ENCODE measurements at places on chromosomes 6 and 20. TPM values are rescaled to one million over a fixed set of nuclear protein-coding genes. Genes with fewer than 3 reads are reported as not detected.

GRCh38 chr20:21048841-21049273 is 57.3 kb downstream of the LINC00237 start:
- no peaks in the 10 kb centered on the region for H3K36me3 ChIP-seq
- no peak overlapping the region for H3K4me3 ChIP-seq
- no peaks in the 10 kb centered on the region for H3K4me1 ChIP-seq
- DNase-seq = no peak

Gene PPP1R3G
- total RNA-seq = not detected

GRCh38 chr6:101402622-101403031 is 9.1 kb downstream of the GRIK2 start:
- no peak overlapping the region for H3K4me3 ChIP-seq
- no peak for DNase-seq
- H3K27ac ChIP-seq = no peak overlapping the region
- peaks cover 10% of the 10 kb centered on the region for H3K27me3 ChIP-seq
- H3K4me1 ChIP-seq = peaks cover 9% of the 10 kb centered on the region
- no peaks in the 10 kb centered on the region for H3K36me3 ChIP-seq

- H3K4me1 ChIP-seq = no peaks in the 10 kb centered on the region
- DNase-seq = no peak
- H3K27me3 ChIP-seq = no peaks in the 10 kb centered on the region
- H3K36me3 ChIP-seq = no peaks in the 10 kb centered on the region
- no peak overlapping the region for H3K4me3 ChIP-seq
- H3K27ac ChIP-seq = no peak overlapping the region
Measured at GRCh38 chr6:86477500-86478148, 459.7 kb upstream of the HTR1E start.
